ENCODE measurements at places on chromosomes 13 and 19. TPM values are rescaled to one million over a fixed set of nuclear protein-coding genes. Genes with fewer than 3 reads are reported as not detected.

Gene ANKLE1
- 17.5 TPM for total RNA-seq

Gene CBARP
- total RNA-seq, result 15.0 TPM

Gene MAP4K1
- total RNA-seq, result 1.5 TPM

DNA sequence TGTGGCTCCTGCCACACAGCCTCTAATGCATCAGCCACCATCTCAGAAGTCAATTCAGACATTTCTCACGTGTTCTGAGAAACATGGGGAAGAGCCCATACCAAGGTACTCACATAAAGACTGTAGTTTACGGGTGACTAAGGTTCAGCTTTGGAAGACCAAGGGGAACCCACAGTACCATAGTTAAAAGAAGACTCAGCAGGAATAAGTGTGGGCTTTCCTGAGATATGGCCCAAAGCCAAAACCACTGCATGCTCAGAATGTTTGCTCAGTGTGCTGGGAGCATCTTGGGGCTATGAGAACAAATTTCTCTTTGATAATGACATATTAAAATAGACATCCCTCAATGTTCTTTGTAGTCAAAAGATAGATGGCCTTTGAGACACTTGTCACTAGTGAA, 283.8 kb downstream of the DCT start:
- H3K4me1 ChIP-seq, result peaks cover 56% of the 10 kb centered on the region
- no peaks in the 10 kb centered on the region for H3K27me3 ChIP-seq
- DNase-seq, result no peak
- no peak overlapping the region for H3K4me3 ChIP-seq
- no peak overlapping the region for H3K27ac ChIP-seq
- no peaks in the 10 kb centered on the region for H3K36me3 ChIP-seq

- H3K27ac ChIP-seq, result no peak within 1 kb of the TSS
- H3K36me3 ChIP-seq, result peaks cover 14% of the 10 kb centered on the region
- H3K27me3 ChIP-seq, result no peaks in the 10 kb centered on the region
- H3K4me3 ChIP-seq, result no peak within 1 kb of the TSS
- peak; percentile 50 for DNase-seq
- H3K4me1 ChIP-seq, result no peaks in the 10 kb centered on the region
These were observed at the start of gene GZMM for GRCh38 chr19:543910-544608. GZMM (plus strand) TSS chr19:544053; CDS start chr19:544072, 19 bp downstream.

DNA sequence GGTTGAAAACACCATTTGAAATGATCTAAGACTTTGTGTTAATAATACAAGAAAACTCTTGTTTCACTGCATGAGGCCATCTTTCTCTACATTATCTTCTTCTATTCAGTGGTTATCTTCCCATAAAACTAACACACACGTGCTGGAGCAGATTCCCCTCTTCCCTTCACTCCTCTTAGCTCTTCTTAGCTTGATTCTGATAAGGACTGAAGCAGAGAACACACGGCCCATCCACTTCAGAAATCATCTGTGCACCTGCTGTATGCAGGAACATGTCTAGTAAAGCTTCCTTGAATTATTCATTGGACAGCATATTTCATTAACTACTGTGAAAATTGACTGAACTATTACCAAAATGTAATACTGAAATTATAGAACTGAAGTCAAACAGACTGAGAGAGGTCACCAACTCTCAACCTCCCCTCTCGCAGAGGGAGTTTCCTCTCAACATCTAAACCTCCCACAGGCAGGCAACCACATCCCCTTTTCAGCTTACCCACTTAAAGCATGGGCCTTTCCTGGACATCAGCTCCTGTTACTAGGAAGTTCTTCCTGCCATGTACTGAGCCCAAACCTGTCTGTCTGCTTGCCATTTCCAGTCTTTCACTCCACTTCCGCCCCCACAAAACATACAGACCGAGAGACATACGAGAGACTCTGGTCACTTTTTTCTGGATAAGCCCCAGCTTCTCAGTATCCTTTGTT, 113.9 kb downstream of the CRYL1 start:
- no peaks in the 10 kb centered on the region for H3K36me3 ChIP-seq
- no peak overlapping the region for H3K4me3 ChIP-seq
- H3K4me1 ChIP-seq, result no peaks in the 10 kb centered on the region
- DNase-seq, result no peak
- no peaks in the 10 kb centered on the region for H3K27me3 ChIP-seq
- H3K27ac ChIP-seq, result no peak overlapping the region

GRCh38 chr19:13795595-13796300, 505 bp downstream of the ZSWIM4 start:
- peak overlapping the region; percentile 77 for H3K27ac ChIP-seq
- H3K36me3 ChIP-seq, result no peaks in the 10 kb centered on the region
- H3K4me1 ChIP-seq, result peaks cover 11% of the 10 kb centered on the region
- peak overlapping the region; percentile 65 for H3K4me3 ChIP-seq

DNA sequence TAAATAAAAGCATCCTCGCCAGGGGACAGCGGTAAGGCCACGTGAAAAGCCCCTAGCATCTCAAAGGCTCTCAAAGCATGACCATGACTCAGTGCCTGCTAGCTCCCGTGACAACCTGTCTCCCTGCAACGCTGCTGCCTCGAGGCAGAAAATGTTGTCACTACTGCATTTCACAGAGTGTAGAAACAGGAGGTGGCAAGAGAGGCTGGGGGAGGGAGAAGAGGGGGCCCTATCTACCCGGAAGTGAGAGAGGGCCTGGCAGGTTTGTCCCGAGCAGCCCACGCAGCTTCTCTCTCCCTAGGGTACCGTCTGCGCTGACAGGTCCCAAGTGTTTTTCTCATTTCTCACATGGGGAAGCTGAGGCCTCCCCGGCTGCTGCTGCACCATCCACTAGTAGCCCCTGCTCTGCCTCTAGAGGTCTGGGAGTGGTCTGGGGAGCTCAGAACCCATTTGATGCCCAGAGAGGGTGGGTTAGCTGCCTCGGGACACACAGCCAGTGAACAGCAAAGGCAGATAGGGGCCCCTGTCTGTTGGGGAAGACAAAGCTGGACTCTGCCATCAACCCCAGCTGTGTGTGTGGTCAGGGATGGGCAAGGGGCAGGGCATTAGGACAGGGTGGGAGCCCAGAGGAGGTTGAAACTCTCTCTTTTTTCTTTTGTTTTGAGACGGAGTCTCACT, 3.7 kb downstream of the TINCR start:
- DNase-seq, result peak; percentile 47
- H3K36me3 ChIP-seq, result no peaks in the 10 kb centered on the region
- peaks cover 7% of the 10 kb centered on the region for H3K27me3 ChIP-seq
- no peak overlapping the region for H3K4me3 ChIP-seq
- H3K4me1 ChIP-seq, result no peaks in the 10 kb centered on the region

GRCh38 chr19:6862673-6863078, 24.7 kb upstream of the ADGRE1 start:
- H3K27ac ChIP-seq, result no peak overlapping the region
- H3K27me3 ChIP-seq, result no peaks in the 10 kb centered on the region
- DNase-seq, result peak; percentile 94
- H3K4me3 ChIP-seq, result peak overlapping the region; percentile 26
- H3K36me3 ChIP-seq, result no peaks in the 10 kb centered on the region

GRCh38 chr19:49631014-49631588, 8.8 kb downstream of the RRAS start:
- no peak overlapping the region for H3K4me3 ChIP-seq
- no peaks in the 10 kb centered on the region for H3K27me3 ChIP-seq
- peak; percentile 38 for DNase-seq
- peaks cover 11% of the 10 kb centered on the region for H3K36me3 ChIP-seq
- peak overlapping the region; percentile 18 for H3K27ac ChIP-seq
- peaks cover 9% of the 10 kb centered on the region for H3K4me1 ChIP-seq
